ENCODE measurements at places on chromosomes 11 and 22.
A peak's percentile ranks its signal among the peaks of the same experiment; 100 is the strongest.

DNA sequence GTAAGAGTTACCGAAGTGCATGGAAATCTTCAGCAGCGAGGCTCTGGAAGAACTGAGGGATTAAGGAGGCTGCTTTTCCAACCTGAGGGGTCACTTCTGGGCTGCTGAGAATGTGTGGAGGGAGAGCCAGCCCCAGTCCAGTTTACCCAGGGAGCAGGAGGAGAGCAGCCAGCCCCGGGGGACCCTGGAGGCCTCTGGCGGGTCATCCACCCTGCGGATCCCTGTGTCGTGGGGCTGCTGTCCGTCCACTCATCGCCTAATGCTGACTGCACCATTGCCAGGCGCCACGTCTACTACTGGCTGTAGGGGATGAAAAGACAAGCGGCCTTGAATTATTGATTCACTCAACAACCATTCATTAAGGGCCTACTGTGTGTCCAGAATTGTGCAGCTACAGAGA is 228.7 kb upstream of the TBCEL start:
- no peaks in the 10 kb centered on the region for H3K36me3 ChIP-seq
- no peak overlapping the region for H3K4me3 ChIP-seq
- peaks cover 7% of the 10 kb centered on the region for H3K4me1 ChIP-seq
- no peak overlapping the region for H3K27ac ChIP-seq
- no peaks in the 10 kb centered on the region for H3K27me3 ChIP-seq

GRCh38 chr11:122853971-122854446 is 15.7 kb downstream of the CRTAM start:
- no peak overlapping the region for H3K27ac ChIP-seq
- H3K4me1 ChIP-seq = peaks cover 13% of the 10 kb centered on the region
- no peaks in the 10 kb centered on the region for H3K27me3 ChIP-seq
- DNase-seq = peak; percentile 83
- H3K4me3 ChIP-seq = no peak overlapping the region

- peak; percentile 23 for DNase-seq
- H3K4me3 ChIP-seq = no peak overlapping the region
- no peaks in the 10 kb centered on the region for H3K27me3 ChIP-seq
- H3K36me3 ChIP-seq = no peaks in the 10 kb centered on the region
- peaks cover 32% of the 10 kb centered on the region for H3K4me1 ChIP-seq
- H3K27ac ChIP-seq = no peak overlapping the region
Measured at GRCh38 chr11:2559527-2560311, 114.9 kb downstream of the KCNQ1 start.

DNA sequence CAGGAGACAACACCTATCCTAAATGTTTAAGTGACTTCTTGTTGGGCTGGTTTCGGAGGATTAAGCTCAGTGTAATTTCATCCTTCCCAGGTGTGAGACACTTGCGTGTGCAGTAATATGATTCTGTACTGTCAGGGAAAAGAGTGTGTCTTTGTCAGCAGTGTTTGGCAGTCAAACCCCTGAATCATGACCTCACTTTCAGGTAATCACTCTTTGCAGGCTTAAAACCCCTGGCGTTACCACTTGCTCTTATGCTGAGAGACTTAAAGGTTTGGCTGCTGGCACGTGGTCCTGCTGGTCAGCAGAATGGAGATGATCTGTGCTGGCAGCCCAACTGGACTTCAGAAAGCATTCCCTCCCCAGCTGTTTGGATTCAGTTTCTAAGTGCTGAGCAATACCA is 56.1 kb downstream of the APIP start:
- DNase-seq = no peak
- H3K27ac ChIP-seq = no peak overlapping the region
- 0 out of 2 replicates have a peak, but pooled peaks cover 14% of the 10 kb centered on the region for H3K4me1 ChIP-seq
- no peak overlapping the region for H3K4me3 ChIP-seq

DNA sequence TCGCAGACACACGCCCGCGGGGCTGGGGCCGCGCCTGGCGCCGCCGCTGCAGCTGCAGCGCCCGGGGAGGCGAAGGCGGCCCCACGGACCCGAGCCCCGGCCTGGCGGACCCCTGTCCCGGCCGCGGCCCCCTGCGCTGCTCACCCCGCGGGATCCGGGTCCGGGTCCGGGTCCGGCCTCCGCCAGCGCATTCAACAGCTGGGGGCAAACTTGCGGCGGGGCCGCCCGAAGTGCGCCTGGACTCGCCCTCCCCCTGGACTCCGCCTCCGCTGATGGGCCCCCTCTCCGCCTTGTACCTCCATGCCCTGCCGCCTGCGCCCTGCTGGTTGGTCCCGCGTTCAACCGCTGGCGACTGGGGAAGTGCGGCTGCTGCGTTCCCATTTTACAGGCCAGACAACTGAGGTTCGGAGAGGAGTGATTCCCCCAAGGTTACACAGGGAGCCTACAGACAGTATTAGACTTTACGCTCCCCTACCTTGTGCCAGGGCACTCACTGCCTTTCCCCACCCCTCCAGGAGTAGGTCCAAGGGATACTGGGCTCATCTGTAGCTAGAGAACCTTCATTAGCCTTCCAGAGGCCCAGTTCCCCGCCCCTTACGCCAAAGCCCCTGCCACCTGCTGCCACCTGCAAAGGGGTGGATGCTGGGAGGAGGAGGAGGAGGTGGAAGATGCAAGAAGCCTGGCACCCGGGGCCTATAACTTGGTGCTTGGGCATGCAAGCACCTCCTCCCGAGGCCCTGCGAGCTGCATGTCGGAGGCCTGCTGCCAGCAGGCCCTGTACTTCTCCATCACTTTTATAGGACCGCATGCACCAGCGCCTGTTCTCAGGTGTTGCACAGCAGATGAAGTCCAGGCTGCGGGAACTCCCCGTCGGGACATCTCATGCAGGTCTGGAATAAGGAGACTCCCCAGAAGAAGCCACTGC is 694 bp upstream of the ELFN2 start:
- H3K27me3 ChIP-seq = no peaks in the 10 kb centered on the region
- DNase-seq = no peak
- H3K27ac ChIP-seq = no peak overlapping the region

- H3K4me3 ChIP-seq = no peak overlapping the region
- no peak overlapping the region for H3K27ac ChIP-seq
- DNase-seq = no peak
- H3K27me3 ChIP-seq = no peaks in the 10 kb centered on the region
- 0 out of 2 replicates have a peak, but pooled peaks cover 1% of the 10 kb centered on the region for H3K36me3 ChIP-seq
Measured at GRCh38 chr11:108253176-108253575, 30.3 kb downstream of the ATM start.

DNA sequence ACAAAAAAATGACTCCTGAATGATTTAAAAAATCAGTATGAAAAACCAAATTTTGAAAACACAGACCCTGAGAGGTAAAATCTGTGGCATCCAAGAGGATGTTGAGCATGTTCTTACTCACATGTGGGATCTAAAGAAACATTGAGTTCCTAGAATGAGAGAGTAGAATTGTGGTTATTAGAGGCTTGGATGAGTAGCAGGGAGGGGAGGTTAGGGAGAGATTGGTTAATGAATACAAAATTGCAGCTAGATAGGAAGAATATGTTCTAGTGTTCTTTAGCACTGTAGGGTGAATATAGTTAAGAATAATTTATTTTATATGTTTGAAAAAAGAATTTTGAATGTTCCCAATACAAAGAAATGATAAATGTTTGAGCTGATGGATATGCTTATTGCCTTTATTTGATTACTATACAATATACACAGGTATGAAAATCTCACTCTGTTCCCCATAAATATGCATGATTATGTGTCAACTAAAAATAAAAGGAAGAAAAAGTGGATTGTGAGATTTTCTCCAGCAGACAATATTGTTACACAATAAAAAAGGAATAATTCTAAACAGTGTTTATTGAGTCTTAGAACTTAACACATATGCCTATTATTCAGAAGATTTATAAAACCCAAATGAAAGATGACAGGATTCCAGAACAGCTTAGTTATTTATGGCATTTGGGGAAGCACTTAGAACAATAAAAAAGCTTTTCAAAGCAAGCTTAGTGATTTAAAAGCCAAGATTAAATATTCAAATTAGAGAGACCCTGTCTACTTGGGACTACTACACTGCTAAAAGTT is 28.7 kb downstream of the MS4A2 start:
- no peak for DNase-seq
- no peaks in the 10 kb centered on the region for H3K27me3 ChIP-seq
- no peak overlapping the region for H3K4me3 ChIP-seq
- H3K27ac ChIP-seq = no peak overlapping the region
- no peaks in the 10 kb centered on the region for H3K4me1 ChIP-seq

- H3K4me1 ChIP-seq = no peaks in the 10 kb centered on the region
- H3K27ac ChIP-seq = no peak overlapping the region
- H3K27me3 ChIP-seq = no peaks in the 10 kb centered on the region
- no peak for DNase-seq
Measured at GRCh38 chr22:44084044-44084772, 60.1 kb downstream of the PARVB start.

DNA sequence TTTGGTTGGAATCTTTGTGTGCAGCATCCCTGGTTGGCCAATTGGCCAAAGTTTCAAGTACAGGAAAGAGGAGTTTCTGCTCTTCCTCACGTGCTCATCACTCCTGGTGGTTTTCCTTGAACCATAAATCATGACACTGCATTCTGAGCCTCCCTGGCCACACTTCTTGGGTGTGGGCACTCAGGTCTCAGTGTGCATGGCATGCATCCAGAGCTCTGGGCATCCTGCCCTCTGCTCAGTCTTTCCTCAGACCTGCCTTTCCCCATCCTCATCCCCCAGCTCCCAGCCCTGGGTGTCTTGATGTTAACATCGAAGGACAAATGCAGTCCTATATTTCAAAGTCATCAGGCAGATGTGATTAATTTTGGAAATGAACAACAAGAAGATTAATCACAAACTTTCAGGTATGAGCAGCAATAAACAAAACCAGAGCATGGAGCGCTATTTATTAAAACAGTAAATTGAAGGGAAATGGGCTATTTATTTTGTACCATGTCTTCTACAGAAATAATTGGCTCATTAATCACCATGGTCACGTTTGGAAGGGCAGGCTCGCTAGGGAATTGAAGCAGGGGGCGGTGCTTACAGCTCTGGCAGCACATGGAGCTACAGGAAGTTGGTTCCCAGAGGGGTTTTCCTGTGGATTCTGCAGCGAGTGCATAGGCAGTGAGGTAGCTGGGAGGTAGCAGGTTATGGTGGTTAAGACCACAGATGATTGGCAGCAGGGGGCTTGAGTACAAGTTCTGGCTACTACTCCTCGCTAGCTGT is 89.6 kb downstream of the CSNK2A3 start:
- no peak overlapping the region for H3K27ac ChIP-seq
- H3K4me3 ChIP-seq = no peak overlapping the region
- DNase-seq = no peak
- no peaks in the 10 kb centered on the region for H3K36me3 ChIP-seq
- H3K27me3 ChIP-seq = no peaks in the 10 kb centered on the region
- no peaks in the 10 kb centered on the region for H3K4me1 ChIP-seq

GRCh38 chr11:60717956-60718355 is 6.6 kb upstream of the MS4A18 start:
- no peaks in the 10 kb centered on the region for H3K36me3 ChIP-seq
- DNase-seq = no peak
- no peaks in the 10 kb centered on the region for H3K27me3 ChIP-seq
- peaks cover 14% of the 10 kb centered on the region for H3K4me1 ChIP-seq
- H3K27ac ChIP-seq = no peak overlapping the region
- H3K4me3 ChIP-seq = no peak overlapping the region

GRCh38 chr11:71129624-71130023 is 122.8 kb downstream of the SHANK2 start:
- no peaks in the 10 kb centered on the region for H3K27me3 ChIP-seq
- no peak overlapping the region for H3K4me3 ChIP-seq
- no peak overlapping the region for H3K27ac ChIP-seq
- H3K36me3 ChIP-seq = no peaks in the 10 kb centered on the region

DNA sequence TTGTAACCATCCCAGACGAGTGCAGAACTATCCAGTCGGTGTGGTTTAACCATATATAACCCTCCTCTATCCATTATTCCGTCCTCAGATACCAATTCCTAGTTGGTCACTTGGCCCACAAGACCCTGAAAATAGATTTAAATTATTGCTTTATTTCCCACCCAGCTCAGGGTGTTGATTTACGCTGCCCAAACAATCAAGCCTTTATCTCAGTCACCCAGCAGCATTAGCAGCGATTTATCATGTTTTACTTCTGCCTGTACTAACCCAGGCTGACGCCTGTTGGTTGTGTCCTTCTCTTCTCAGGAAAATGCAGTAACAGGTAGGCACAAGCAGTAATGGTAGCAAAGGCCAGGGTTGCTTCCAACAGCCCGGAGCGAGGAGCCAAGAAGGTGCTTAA is 81.2 kb downstream of the DSCAML1 start:
- H3K36me3 ChIP-seq = no peaks in the 10 kb centered on the region
- H3K4me3 ChIP-seq = no peak overlapping the region
- H3K27ac ChIP-seq = peak overlapping the region; percentile 20
- no peaks in the 10 kb centered on the region for H3K27me3 ChIP-seq
- no peak for DNase-seq
- H3K4me1 ChIP-seq = peaks cover 49% of the 10 kb centered on the region

DNA sequence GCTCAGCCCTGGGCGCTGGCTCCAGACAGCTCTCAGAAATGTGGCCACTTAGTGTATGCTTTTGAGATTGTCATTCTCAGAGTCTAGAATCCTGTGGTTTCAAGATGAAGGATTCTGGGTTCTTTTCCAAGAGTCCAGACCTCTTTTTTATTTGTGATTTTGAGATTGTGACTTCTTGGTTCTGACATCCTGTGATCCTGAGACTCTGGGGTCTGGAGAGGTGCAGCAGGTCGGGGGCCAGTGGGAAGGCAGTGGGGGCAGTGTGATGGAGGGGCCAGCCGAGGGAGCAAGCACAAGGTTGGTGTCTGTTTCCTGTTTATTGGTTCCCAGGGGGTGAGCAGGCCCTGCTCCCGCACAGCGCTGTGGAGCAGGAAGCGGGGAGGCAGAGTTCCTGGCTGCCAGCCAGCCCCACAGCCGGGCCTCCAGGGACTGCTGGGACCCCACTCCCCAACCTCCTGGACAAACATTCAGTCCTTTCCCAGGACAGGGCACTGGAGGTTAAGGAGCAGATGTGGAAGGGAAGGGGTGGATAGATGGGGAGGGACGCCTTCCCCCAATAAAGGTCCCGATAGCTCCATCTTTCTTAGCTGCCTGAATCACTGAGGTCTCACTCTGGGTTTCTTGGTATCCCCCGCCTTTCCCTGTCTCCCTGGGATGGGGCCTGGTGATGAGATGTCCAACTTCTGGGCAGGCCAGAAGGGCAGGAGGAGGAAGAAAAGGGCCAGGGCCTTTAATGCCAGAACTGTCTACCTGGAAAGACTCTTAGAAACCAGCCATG is 13.7 kb downstream of the ARHGEF17 start:
- peak overlapping the region; percentile 17 for H3K27ac ChIP-seq
- no peak overlapping the region for H3K4me3 ChIP-seq
- DNase-seq = no peak
- H3K4me1 ChIP-seq = peaks cover 13% of the 10 kb centered on the region

- no peaks in the 10 kb centered on the region for H3K36me3 ChIP-seq
- H3K27ac ChIP-seq = no peak overlapping the region
- H3K4me1 ChIP-seq = no peaks in the 10 kb centered on the region
- no peak overlapping the region for H3K4me3 ChIP-seq
- DNase-seq = no peak
Measured at GRCh38 chr22:20147237-20147988, 3.4 kb downstream of the CCDC188 start.

Measured in Caco-2 (cell line).